ENCODE measurements at places on chromosomes 4 and X. TPM values are rescaled to one million over a fixed set of nuclear protein-coding genes. Genes with fewer than 3 reads are reported as not detected.

The UGT2B15 gene
- total RNA-seq, result not detected

- no peaks in the 10 kb centered on the region for H3K4me1 ChIP-seq
- H3K36me3 ChIP-seq, result no peaks in the 10 kb centered on the region
- H3K27me3 ChIP-seq, result no peaks in the 10 kb centered on the region
Measured at GRCh38 chr4:181161669-181162068, 1081.5 kb upstream of the TENM3 start.

DNA sequence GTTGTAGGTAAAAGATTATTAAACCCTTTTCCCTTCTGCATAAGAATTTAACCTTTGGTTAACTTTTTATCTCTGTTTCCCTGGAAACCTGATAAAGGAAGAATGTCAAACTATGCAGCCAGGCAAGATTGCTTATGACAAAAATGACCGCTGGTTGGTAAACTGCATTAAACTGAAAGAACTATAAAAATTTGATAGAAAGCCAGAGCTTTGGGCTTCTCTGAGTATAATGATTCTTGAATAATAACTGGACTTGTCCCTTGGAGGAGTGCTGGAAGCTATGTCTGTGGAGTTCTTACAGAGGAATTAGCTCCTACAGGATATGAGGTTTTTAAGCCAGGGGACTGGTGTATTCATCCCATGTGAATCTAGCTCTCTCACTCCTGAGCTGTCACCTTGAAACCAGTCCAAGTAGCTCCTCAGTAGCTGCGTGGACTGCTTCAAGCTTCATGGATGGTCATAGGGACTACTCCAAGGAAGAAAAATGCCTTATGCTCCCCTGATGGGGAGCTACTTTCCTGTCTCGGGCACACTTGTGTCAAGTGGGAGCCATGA is 52.0 kb downstream of the RASL11B start:
- peak; percentile 35 for DNase-seq
- H3K4me3 ChIP-seq, result no peak overlapping the region
- H3K4me1 ChIP-seq, result peaks cover 5% of the 10 kb centered on the region
- H3K36me3 ChIP-seq, result no peaks in the 10 kb centered on the region
- peak overlapping the region; percentile 52 for H3K27ac ChIP-seq

The FAM47E gene
- 2.1 TPM for total RNA-seq

GRCh38 chr4:67106861-67107460 is 438.3 kb downstream of the CENPC start:
- no peak overlapping the region for H3K27ac ChIP-seq
- no peaks in the 10 kb centered on the region for H3K36me3 ChIP-seq
- DNase-seq, result no peak
- no peak overlapping the region for H3K4me3 ChIP-seq
- H3K27me3 ChIP-seq, result no peaks in the 10 kb centered on the region

DNA sequence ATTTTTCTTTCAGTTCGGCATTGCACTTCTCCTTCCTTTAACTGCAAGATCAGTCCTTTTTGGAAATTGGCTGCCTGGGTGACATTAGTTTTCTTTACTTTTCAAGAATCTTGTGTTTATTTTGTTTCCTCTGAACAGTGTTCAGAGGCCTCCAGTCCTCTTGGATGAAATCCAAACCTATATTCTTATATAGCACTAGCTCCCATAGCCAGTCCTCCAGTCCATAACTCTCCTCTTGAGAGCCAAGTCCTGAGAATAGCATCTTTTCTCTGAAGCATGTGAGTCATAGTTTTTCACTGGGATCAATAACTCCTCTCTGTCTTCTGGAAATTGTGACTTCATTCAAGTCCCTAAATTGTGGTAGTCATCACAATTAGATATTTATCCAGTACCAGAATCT is 357.5 kb downstream of the RAPGEF2 start:
- no peaks in the 10 kb centered on the region for H3K36me3 ChIP-seq
- H3K4me1 ChIP-seq, result no peaks in the 10 kb centered on the region
- no peaks in the 10 kb centered on the region for H3K27me3 ChIP-seq
- H3K27ac ChIP-seq, result no peak overlapping the region

The SPANXA2 gene
- not detected for total RNA-seq

The PNMA6A gene
- total RNA-seq, result 6.7 TPM

DNA sequence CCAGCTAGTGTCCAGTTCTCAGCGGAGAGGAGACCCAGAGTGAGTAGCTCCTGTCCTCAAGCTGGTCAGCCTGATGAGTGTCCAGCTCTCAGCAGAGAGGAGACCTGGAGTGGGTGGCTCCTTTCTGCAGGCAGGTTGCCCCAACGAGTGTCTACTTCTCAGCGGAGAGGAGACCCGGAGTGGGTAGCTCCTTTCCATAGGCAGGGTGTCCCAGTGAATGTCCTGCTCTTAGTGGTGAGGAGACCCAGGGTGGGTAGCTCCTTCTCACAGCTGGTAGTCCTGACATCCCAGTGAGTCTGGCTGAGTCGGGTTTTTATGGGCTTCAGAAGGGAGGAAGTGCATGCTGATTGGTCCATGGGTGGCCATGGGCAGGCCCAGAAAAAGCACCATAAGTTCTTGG is 55.7 kb upstream of the NUDT6 start:
- no peak overlapping the region for H3K27ac ChIP-seq
- no peak overlapping the region for H3K4me3 ChIP-seq
- DNase-seq, result no peak
- no peaks in the 10 kb centered on the region for H3K27me3 ChIP-seq
- no peaks in the 10 kb centered on the region for H3K36me3 ChIP-seq

DNA sequence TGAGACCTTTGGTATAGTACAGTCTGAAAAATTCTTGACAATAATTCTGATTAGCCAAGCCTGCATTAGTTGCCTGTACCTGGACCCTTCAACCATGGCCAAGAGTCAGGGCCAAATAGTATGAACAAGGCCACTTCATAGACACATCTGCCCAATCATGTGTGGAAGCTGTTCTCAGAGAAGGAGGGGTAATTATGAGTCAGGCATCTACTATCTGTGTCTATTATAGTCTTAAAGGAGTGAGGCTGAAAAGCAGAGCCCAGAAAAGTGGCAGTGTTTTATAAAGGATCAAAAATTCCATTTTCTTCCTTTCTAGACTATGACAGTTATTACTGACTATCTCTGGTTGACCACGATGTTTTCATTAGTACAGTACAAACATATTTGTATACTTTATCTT is 5.0 kb upstream of the ADGRL3 start:
- no peak for DNase-seq
- H3K4me1 ChIP-seq, result no peaks in the 10 kb centered on the region
- no peaks in the 10 kb centered on the region for H3K36me3 ChIP-seq
- H3K27me3 ChIP-seq, result no peaks in the 10 kb centered on the region
